ENCODE measurements at places on chromosomes 13 and 19.
A peak's percentile ranks its signal among the peaks of the same experiment; 100 is the strongest.

- no peak for DNase-seq
Measured at GRCh38 chr13:114035583-114036531, 62.0 kb upstream of the C13orf46 start.

GRCh38 chr13:114119196-114119595, 13.2 kb downstream of the RASA3 start:
- DNase-seq, result peak; percentile 97

GRCh38 chr13:78655906-78656305, 3.0 kb downstream of the OBI1 start:
- DNase-seq, result no peak

DNA sequence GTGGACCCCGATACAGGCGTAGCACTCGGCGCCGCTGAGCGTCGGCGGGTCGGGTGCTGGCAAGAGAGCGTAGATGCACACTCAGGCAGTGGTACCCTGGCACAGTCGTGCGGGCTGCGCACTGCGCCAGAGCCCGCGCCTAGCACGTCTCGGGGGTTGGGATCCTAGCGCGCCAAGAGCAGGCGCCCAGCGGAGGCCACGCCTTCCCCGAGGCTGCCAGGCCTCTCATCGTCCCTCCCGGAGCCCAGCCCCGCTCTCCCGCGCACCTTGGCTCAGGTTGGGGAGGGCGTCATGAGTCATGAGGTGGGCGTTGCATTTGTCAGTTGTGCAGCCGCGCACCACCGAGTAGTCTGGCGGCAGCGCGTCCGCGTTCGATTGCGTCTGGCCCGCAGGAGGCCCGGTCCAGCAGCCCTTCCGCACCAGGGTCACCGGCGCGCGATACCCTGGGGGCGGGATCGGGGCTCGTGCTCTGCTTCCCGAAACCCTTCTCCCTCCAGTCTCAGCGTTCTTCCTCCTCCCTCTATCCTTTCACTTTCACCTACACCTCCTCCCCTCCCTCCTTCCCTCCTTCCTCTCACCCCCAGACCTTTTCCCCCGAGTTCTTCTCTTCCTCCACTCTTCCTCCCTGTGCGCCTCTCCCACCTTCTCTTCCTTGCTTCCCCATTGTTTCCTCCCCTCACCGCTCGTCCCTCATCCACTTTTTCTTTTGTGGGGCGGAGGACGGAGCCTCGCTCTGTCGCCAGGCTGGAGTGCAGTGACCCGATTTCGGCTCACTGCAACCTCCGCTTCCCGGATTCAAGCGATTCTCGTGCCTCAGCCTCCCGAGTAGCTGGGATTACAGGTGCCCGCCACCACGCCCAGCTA, 3.5 kb downstream of the LYPD5 start:
- DNase-seq, result no peak
